Activated CD4-positive, alpha-beta T cell treated with anti-CD3 and anti-CD28 coated beads, Interleukin-2, amount 50 U/mL, for 4 hours (primary cell): ENCODE measurements at places on chromosomes 5 and 9.

GRCh38 chr5:78691084-78691960, 42.8 kb upstream of the LHFPL2 start:
- DNase-seq, result no peak

GRCh38 chr5:42915306-42915866, 103.7 kb upstream of the SELENOP start:
- DNase-seq, result no peak

DNA sequence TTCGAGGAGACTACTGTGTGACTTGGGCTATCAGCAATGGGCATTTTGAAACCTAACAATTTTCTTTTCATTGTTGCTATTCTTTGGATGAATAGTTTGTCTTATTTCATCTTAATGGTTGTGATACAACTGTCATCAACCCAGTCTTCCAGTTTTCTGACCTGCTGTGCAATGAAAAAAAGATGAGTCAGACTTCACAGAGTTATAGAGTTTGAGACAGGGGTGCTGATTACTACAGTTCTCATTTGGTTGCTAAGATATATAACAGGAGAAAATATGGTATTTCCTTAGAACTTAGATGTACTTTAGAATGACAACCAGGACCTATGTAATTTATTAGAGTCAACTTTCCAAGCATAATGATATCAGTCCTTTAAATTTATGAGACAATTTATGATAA, 564.4 kb upstream of the NUDT12 start:
- no peak for DNase-seq

GRCh38 chr9:135147938-135148337, 60.5 kb downstream of the OLFM1 start:
- DNase-seq, result no peak

GRCh38 chr9:14508884-14509283, 184.3 kb downstream of the ZDHHC21 start:
- DNase-seq, result no peak

- no peak for DNase-seq
These were observed 42.1 kb downstream of the WDR41 start for GRCh38 chr5:77449981-77450380.
